ENCODE measurements at places on chromosomes 5 and 9.
A peak's percentile ranks its signal among the peaks of the same experiment; 100 is the strongest.

GRCh38 chr5:170278611-170279458 is 18.7 kb downstream of the LCP2 start:
- no peak for DNase-seq

GRCh38 chr5:131164191-131165118 is 601 bp downstream of the HINT1 start:
- DNase-seq: no peak

GRCh38 chr9:109478051-109478563 is 20.0 kb downstream of the PTPN3 start:
- DNase-seq: no peak

- DNase-seq: no peak
Observed at GRCh38 chr5:103910011-103910410, 347.4 kb upstream of the NUDT12 start.

- no peak for DNase-seq
Observed at GRCh38 chr5:180201051-180201987, 7.7 kb downstream of the RASGEF1C start.

DNA sequence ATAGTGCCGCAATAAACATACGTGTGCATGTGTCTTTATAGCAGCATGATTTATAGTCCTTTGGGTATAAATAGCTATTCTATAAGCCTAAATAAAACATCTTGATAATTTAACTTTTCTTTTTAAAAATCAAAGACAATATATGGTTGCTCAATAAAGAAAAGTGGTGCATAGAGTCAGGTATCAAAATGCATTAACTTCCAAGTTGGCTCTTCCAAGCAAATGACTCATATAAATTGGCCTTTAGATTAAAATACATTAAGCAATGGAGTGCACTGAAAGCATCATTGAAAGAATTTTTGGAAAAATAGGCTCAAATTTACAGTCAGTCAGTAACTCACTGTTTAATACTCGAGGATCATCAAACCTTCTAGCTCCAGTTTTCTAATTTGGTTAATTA is 106.6 kb downstream of the PLCXD3 start:
- no peak for DNase-seq

GRCh38 chr5:2185646-2186471 is 303.1 kb upstream of the IRX4 start:
- DNase-seq: no peak

DNA sequence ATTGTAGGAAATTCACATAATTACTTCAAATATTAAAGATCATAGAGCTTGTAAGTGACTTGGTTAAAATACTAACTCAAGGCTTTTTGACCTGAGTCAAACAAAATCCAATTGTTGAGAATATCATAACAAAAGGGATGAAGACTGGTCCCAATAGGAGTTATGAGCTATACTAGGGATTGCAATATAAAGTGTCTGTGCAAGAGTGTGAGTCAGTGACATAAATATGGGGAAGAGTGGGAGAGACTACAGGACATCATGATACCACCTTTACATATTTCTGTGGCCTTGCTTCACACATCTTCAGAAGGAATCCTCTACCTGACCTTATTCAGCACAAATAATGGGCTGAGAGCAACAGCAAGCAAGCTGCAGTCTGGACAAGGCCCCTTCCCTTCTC is 180.9 kb upstream of the SLC24A2 start:
- no peak for DNase-seq

GRCh38 chr9:92097997-92098482 is 17.2 kb downstream of the SPTLC1 start:
- peak; percentile 44 for DNase-seq

GRCh38 chr9:84397822-84398221 is 57.3 kb upstream of the SLC28A3 start:
- no peak for DNase-seq

- peak; percentile 16 for DNase-seq
Observed at GRCh38 chr5:169548315-169548714, 35.3 kb upstream of the SPDL1 start.

GRCh38 chr5:58106754-58107410 is 353.0 kb downstream of the PLK2 start:
- DNase-seq: no peak

GRCh38 chr9:129703667-129704355 is 38.4 kb downstream of the PRRX2 start:
- no peak for DNase-seq

DNA sequence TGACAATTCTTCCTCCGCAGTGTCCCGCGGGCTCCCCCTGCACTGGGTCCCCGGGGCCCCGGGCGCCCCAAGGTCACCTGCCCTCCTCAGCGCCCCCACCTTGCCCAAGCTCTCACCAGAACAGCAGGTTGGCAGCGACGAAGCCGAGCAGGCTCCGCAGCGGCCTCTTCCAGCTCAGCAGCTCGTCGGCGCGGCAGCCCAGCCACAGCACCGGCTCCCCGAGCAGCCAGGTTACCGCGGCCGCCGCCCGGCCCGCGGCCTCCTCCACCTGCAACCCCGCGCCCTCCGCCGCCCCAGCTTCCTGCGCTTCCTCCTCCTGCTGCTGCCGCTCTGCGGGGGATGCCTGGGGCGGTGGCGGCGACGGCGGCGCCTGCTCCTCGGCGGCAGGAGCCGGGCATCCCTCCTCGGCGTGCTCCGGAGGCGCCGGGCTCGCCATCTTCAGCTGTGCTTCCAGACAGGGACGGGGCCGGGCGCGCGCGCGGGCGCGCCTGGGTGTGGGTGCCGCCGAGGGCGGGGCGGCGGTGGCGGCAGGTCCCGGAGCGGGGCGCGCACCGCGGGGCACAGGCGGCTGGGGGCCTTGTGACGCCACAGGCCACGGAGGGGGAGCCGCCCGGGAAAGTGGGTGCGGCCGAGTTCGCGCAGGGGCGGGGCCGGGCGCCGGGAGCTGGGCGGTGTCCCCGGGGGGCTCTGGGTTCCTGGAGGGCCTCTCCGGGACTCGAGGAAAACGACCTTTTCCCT is at the start of gene RETREG1:
Gene RETREG1, minus strand, starts transcription at position 462 of the 738 bp plus-strand sequence. Its CDS starts 26 bp downstream, at position 436.
- DNase-seq: no peak

DNA sequence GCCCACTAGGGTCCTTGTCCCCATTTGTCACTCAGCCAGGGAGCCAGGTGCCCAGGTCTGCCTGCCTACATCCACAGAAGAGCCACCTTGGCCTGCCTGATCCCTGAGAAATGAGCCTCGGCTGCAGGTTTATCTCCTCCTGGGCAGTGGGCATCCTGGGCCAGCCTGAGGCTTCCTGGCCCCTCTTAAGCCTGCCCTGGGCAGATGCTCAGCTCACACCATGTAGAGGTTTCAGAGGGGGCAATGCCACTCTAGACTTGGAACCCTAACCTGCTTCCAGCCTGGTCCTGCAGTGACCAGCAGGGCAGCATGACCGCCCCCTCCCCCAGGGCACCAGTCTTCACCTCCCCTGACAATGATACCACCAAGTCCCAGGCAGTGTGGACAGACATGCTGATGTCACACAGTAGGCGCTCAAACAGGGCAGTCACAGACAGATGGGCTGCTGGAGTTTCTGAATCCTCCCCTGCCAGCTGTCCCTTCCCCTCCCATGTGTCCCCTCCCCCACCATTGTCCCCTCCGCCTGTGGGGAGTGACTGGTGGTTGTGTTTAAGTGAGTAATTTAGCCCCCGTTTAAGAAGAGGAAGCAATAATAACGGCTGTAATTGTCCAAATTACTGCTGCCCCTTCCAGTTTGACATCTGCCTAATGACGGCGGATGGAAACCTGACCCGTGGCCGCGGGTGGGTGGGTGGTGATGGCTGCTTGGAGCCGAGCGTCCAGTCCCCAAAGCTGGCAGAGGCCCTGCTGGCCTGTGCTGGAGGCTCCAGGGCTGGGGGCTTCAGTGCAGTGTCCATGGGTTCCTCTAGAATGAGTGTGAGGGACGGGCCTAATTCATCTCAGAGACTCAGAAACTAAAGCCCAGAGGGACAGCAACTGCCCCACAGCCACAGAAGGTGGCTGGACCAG is 147.7 kb downstream of the BARX1 start:
- DNase-seq: no peak

- DNase-seq: no peak
Observed at GRCh38 chr5:160133918-160134304, 14.7 kb upstream of the PWWP2A start.

- DNase-seq: no peak
Observed at GRCh38 chr9:30676651-30677050, 1707.8 kb upstream of the ACO1 start.

GRCh38 chr5:78985725-78986223 is 664 bp upstream of the ARSB start:
- DNase-seq: no peak

DNA sequence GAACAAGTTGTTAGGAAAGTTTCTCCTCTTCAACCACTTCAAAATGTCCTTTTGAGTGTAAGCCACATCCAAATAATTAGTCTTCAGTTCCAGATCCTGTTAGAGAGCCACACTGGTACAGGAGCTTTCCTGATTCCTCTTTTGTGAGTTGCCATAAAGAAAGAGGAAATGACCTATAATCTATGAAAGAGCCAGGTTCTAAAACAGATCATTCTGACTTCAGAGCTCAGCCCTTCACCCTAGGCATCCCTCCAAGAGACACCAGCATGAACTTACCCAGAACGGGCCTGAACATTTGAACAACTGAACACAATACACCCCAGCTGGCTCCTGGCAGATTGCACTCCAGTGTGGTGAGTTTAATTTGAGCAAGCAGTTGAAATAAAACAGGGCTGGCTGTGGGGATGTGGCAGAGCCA is 25.7 kb downstream of the SLC1A1 start:
- DNase-seq: no peak
